ENCODE measurements at places on chromosomes 12 and 14.

GRCh38 chr14:88929656-88930436 is 105.4 kb downstream of the TTC8 start:
- no peak for DNase-seq

DNA sequence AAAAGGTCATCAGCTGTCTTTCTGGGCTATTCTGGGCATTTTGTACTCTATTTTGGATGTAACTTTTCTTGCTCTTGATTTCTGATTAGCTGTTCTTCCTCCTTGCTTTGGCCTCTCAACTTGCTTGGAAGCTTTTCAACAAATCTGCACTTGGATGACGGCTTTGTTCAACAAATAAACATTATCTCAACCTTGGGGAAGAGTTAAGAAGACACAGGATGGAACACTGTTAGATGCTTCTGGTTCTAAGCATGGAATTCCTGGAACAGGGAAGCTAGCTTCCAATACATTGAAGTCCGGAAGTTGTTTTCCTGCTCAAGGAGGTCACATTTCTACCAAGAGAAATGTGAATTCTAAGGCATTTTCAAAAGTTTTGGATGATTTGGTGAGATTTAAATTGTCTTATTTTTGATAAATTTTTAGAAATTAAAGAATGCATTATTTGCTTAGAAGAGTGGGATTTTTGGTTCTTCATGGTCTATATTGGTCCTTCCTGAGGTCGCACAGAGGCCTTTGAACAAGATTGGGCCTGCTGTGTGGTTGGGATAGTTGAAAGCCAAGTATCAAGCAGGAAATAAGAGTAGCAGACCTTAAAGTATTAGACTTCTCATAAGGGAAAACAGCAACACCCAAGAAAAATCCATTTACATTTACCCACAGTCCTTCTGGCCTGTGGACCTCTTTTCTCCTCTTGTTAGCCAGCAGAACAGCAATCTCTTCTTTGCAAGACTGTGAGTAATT is 59.2 kb downstream of the PPFIBP1 start:
- no peak for DNase-seq

DNA sequence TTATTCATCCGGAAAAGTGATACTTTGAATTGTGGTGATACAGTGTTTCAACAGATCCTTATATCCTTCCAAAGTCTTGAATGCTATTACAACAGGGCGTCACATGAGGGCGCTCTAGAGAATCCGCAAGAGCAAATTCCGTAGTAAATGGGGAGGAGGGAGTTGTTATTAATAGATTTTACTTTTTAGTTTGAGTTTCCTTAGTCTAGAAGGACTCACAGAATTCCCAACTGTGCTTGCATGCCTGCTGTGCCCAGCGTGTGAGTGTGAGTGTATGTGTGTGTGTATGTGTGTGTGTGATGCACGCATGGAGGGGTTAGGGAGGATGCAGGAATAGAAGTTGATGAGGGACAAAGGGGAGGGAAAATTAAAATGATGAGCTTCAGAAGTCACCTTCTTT is 375.3 kb downstream of the C12orf75 start:
- DNase-seq, result no peak

DNA sequence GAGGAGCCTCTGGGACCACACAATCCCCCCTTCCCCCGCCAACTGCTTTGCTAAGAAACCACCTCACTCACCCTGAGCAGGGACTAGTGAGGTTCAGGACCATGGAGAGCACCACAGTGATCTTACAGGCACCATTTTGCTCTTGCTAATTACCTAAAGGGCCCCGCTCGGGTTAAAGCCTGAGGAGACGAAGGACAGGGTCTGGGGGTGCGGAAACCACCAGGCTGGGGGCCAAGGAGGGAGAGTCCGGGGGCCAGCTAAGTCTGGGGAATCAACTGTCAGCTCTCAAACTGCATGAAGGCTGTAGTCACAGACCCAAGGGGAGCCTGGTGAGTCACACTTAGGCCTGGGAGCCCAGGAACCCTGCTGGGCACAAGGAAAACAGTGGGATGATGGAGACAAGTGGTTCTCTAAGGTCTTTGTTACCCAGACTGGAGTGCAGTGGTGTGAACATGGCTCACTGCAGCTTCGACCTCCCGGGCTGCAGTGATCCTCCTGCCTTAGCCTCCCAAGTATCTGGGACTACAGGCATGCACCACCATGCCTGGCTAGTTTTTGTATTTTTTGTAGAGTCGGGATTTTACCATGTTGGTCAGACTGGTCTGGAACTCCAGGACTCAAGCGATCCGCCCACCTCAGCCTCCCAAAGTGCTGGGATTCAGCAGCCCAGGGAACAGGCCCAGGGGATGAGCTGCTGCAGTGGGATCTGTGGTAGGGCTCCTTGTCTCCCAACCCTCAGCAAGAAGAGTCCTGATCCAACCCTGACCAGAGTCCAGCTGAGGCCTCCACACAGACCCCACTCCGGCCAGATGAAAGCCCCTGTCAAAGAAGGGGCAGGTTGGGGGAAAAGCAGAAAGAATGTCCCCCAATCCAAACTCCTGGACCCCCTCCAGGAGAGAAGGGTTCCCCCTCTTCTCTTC is 98.8 kb downstream of the CALM1 start:
- no peak for DNase-seq

Measured in stimulated activated CD4-positive, alpha-beta T cell treated with anti-CD3 and anti-CD28 coated beads, Interleukin-1b, Interleukin-23, amount 100 ng/mL, for 24 hours (primary cell).